ENCODE measurements at places on chromosomes 5 and 9. TPM values are rescaled to one million over a fixed set of nuclear protein-coding genes. Genes with fewer than 3 reads are reported as not detected.

- no peak for DNase-seq
These were observed 100.5 kb downstream of the TMEM174 start for GRCh38 chr5:73273379-73274050.

SLCO4C1 gene
- 8.1 TPM for total RNA-seq

ACOT12 gene
- total RNA-seq: 0.75 TPM

PRSS3 gene
- 61.2 TPM for total RNA-seq
